ENCODE measurements at places on chromosomes 5 and 9.

DNA sequence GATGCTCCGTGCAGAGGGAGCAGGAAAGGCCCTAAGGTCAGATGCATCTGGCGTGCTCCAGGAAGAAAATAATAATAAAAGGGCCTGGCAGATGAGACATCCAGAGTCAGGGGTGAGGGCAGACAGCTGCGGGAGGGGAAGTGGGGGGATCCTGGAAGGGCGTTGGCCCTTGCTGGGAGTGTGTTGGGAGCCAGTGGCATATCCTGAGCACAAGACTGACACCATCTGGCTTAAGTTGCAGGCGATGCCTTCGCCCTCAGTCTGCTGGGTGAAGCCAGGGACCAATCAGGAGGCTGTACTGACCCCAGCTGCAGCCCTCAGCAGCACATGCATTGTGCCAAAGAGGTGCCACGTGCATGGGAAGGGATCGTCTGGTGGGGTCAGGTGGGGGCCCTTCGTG lies 3.8 kb downstream of the OR2V2 start:
- no peak for DNase-seq

- no peak for DNase-seq
These were observed 317.0 kb downstream of the TMEM161B start for GRCh38 chr5:87951661-87952060.

DNA sequence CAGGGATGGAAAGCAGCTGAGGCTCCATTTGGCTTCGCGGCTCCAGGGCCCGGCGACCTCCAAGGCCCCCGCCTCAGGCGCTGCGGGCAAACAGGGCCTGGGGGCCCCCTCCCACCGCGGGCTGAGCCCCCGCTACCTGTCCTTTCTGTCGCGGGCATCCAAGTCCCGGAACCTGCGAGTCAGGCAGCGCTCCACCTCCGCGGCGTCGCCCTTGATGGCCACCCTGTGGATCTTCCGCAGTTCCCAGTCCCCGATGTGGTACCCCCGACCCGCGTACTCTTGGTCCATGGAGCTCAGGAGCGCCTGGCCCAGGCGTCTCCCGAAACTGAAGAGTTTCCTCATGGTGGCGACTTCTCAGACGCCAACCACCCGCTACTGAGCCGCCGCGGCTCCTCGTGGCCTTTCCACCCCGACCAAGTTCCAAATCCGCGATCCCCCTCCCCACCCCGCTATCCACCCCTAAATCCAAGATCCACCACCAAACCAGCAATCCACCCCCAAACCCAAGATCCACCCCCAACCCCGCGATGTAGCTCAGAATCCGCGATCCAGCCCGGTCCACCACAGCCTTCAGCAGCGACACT lies 86.5 kb upstream of the CCDC180 start:
- peak; percentile 70 for DNase-seq

- DNase-seq = no peak
These were observed 153.8 kb downstream of the CEP120 start for GRCh38 chr5:123269436-123269835.

- DNase-seq = no peak
These were observed 17.2 kb downstream of the MAPK9 start for GRCh38 chr5:180274695-180275094.

GRCh38 chr5:138037271-138037670 lies 4.4 kb upstream of the FAM13B start:
- no peak for DNase-seq

DNA sequence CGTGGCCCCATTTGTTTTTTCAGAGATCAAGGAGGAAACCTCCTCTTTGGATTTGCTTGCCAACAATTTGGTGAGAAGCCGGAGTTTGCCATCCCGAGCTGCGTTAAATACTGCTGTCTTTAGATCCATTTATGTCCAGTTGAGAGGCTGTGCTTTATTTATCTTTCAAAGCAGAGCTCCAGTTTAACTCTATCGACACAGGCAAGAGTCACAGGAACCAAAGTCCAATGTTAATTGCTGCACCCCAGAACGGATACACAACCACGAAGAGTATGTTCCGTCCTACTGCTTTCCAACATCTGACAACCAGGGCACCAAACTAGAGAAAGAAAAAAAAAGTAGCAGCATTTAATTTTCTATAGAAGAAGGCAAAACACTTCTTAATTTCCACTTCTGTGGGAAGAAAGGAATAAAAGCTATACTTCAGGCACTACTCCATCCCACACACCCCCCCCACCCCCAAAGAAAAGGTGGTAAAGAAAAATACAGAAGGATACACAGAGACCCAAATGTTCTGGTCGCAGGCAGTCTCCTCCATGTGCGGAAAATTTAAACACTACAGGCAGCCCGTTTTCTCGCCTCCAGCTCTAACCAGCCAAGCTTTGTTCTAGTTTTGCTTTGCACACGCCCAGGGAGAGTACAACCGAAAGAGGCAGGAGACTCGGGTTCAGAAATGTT lies 1.1 kb downstream of the FEM1C start:
- no peak for DNase-seq

DNA sequence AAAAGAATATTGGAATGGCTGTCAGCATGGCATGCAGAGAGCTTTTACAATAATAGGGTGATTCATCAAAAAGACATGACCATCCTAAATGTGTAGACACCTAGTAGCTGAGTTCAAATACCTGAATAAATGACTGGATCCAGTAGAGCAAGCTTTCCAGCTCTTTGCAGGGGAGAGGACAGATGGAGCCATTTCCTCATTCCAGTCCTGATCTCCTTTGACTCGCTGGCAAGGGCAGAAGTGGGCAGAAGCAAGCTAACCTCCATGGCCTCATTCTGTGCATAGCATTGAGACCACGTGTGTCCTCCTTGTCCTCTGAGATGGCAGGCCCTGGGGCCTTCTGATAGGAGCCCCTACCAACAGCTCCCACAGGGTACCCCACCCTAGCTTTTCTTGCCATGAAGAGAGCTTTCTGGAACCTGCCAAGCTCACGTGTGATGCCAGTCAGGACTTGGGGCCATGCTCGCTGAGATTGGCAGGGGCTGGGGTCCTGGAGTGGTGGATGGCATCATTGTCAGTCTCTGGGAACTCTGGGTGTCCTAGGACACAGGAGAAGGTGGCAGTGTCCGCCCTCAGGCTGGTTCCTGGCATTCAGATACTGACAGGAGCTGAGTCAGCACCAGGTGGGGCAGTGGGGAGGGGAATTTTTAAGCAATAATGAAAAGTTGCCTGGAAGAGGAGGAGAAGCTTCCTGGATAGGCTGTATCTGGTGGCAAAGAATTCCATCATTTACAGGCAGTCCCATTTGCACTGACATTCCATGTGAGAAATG lies 33.6 kb downstream of the WWC1 start:
- DNase-seq = no peak

DNA sequence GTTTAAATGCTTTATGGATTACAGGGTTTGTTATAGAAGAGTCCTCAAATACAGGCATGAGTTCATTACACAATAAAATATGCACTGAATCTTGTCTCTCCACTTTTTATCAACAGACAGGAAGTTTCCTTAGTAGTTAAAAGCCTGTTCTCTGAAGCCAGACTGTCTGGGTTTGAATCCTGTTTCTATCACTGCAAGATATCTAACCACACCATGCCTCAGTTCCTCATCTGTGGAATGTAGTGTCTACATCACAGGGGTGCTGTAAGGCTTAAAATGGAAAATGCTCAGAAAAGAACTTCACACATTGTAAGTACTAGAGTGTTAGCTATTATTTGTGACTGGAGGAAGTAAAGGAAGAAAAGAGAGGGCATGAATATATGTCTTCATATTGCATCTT lies 9.3 kb downstream of the LIX1 start:
- DNase-seq = no peak

- no peak for DNase-seq
These were observed 118.9 kb upstream of the NFIB start for GRCh38 chr9:14432666-14433350.

GRCh38 chr5:73030995-73031394 lies 75.2 kb downstream of the FCHO2 start:
- DNase-seq = no peak

Measured in upper lobe of left lung (tissue), 6 donors.